IPS DF 6.9 (cell line): ENCODE measurements at places on chromosomes 1 and 21.
A peak's percentile ranks its signal among the peaks of the same experiment; 100 is the strongest.

DNA sequence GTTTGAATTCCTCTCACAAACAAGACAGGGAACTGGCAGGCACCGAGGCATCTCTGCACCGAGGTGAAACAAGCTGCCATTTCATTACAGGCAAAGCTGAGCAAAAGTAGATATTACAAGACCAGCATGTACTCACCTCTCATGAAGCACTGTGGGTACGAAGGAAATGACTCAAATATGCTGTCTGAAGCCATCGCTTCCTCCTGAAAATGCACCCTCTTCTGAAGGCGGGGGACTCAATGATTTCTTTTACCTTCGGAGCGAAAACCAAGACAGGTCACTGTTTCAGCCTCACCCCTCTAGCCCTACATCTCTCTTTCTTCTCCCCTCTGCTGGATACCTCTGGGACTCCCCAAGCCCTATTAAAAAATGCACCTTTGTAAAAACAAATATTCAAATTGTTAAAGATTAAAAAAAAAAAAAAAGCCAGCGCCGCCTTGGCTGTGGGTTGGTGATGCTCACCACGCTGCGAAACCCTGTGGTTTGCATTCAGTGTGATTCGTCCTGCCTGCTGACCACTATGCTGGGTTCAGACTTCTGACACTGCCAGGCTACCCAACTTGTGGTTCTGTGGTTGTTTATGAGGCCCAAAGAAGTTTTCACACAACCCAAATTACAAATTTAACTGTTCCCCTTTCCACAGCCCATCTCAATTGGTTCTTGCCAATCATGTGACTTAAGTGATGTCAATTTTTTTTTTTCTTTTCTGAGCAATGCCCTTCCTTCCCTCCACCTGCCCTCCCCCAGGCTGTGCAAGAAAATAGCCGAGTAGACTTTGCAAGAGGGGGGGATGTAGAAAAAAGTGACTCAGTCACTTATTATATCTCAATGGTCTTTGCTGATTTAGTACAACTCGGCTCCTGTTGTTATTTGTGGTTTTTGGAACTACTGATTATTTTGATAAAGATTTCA is at the start of gene RUNX1:
TSS of gene RUNX1 (minus strand) at position 597 of the 912 bp plus-strand sequence.
- no peaks in the 10 kb centered on the region for H3K36me3 ChIP-seq
- H3K27ac ChIP-seq: no peak within 1 kb of the TSS
- no peak within 1 kb of the TSS for H3K4me3 ChIP-seq
- H3K4me1 ChIP-seq: 0 out of 2 replicates have a peak, but pooled peaks cover 2% of the 10 kb centered on the region
- DNase-seq: no peak

DNA sequence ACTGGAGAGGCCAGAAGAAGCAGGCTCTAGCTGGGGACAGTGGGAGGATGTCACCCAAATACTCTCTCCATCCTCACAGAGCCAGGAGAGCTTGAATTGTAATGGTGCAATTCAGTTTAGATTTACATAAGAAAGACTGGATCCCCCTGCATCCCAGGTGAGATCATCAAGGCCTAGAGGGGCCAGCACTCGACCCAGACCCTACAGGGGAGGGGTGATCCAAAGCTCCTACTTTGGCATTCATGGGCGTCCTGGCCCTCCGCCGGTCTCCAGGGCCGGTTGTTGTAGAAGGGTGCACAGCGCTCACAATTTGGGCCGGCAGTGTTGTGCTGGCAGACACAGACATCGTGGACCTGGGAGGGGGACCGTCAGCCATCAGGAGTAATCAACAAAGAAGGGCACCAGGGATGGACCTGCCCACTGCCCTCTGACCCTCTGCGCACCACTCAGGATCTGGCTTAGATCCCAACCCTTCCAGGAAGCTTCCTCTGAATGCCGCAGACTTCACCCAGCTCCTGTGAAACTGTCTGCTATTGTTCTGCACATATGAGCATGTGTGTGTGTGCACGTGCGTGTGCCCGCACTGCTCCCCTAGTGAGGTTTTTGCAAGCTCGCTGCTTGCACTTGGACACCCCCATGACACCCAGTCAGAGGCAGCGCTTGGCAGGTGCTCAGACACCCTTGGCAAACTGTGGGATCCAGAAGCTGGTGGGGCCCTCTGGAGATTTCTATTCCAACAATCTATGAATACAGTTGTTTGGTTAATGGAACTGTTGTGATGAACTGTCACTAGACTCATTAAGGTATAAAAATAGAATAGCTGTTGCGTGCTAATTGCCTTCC is 21.6 kb downstream of the LAMB3 start:
- H3K4me1 ChIP-seq: peaks cover 6% of the 10 kb centered on the region
- no peaks in the 10 kb centered on the region for H3K27me3 ChIP-seq
- no peak for DNase-seq
- no peaks in the 10 kb centered on the region for H3K36me3 ChIP-seq
- H3K27ac ChIP-seq: no peak overlapping the region
- H3K4me3 ChIP-seq: no peak overlapping the region

DNA sequence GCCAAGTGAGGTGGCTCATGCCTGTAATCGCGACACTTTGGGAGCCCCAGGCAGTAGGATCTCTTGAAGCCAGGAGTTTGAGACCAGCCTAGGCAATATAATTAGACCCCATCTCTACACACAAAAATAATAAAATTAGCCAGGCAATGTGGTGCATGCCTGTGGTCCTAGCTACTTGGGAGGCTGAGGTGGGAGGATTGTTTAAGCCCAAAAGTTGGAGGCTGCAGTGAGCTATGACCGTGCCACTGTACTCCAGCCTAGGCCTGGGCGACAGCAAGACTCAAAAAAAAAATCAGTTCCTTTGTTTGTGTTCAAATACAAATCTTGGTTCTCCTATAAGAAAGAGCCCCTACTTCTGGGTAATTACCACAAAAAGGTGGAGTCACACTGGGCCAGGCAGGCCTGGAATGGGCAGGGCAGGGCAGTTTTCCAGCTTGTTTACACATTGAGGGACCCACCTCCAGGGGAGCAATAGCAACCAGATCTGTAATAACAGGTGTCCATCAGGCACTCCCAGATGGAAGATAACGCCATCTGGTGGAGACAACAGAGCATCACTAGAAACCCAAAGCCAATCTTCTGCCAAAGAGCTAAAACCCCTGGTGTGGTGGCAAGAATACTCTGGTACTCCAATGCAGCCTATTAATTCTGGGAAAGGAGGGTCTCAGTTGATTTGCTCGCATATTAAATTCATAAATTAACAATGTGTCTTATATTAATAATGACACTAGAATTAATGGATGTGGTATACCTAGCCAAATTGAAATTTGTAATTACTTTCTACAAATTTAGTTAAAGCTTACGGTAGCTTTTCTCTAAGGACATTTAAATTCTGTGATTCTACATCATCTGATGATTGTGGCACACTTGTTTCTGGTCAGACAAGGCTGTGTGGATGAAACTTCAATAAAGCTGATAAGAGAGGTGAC is 13.2 kb downstream of the PPP1R15B start:
- no peaks in the 10 kb centered on the region for H3K27me3 ChIP-seq
- peak; percentile 74 for DNase-seq
- no peaks in the 10 kb centered on the region for H3K36me3 ChIP-seq
- no peaks in the 10 kb centered on the region for H3K4me1 ChIP-seq
- H3K27ac ChIP-seq: no peak overlapping the region

GRCh38 chr1:204589409-204590038 is 73.3 kb downstream of the MDM4 start:
- H3K27me3 ChIP-seq: no peaks in the 10 kb centered on the region
- no peak overlapping the region for H3K27ac ChIP-seq
- H3K4me1 ChIP-seq: peaks cover 4% of the 10 kb centered on the region; the same call in 1 of the 2 replicates
- no peak for DNase-seq

DNA sequence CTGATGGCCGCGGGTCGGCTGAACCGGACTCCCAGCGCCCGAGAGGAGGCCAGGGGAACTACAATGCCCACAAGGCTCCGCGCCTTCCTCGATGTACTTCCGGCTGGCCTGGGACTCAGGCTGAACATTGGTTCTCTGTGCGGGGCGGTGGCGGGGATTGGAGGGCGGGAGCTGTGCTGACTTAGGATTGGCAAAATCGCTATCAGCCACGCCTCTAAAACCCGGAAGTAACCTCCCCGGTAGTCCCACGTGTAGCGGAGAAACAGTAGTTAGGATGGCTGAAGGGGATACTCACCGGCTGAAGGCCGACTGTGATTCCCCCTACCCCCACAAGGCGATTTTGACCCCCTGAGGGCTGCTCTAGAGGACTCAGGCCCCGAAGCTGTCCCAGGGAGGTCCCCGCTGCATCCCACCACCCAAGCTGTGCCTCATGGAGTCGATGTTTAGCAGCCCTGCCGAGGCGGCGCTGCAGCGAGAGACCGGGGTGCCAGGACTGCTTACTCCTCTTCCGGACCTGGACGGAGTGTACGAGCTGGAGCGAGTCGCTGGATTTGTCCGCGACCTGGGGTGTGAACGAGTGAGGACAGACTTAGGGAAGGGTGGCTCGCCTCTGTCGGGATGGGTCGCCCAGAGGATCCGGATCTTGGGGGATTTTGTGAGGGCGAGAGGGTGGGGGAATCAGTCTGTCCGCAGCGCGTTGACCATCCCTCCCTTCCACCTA is at the start of gene DPH2:
TSS of gene DPH2 (plus strand) at position 265 of the 721 bp plus-strand sequence. CDS start at position 431, 166 bp downstream.
- 0 out of 2 replicates have a peak, but pooled peaks cover 1% of the 10 kb centered on the region for H3K4me1 ChIP-seq
- DNase-seq: peak; percentile 98
- H3K36me3 ChIP-seq: peaks cover 8% of the 10 kb centered on the region
- no peaks in the 10 kb centered on the region for H3K27me3 ChIP-seq

GRCh38 chr1:28365864-28366263 is 3.7 kb upstream of the PHACTR4 start:
- no peak for DNase-seq
- H3K27me3 ChIP-seq: no peaks in the 10 kb centered on the region
- no peak overlapping the region for H3K4me3 ChIP-seq
- no peaks in the 10 kb centered on the region for H3K36me3 ChIP-seq

- no peak overlapping the region for H3K4me3 ChIP-seq
- no peak for DNase-seq
- H3K4me1 ChIP-seq: peaks cover 7% of the 10 kb centered on the region
- no peaks in the 10 kb centered on the region for H3K27me3 ChIP-seq
Measured at GRCh38 chr1:89918127-89918793, 76.7 kb upstream of the ZNF326 start.

GRCh38 chr21:31566064-31566463 is 93.4 kb upstream of the SOD1 start:
- H3K27ac ChIP-seq: no peak overlapping the region
- H3K4me1 ChIP-seq: no peaks in the 10 kb centered on the region
- no peak overlapping the region for H3K4me3 ChIP-seq
- H3K36me3 ChIP-seq: no peaks in the 10 kb centered on the region
- H3K27me3 ChIP-seq: no peaks in the 10 kb centered on the region
- DNase-seq: no peak

GRCh38 chr1:110554871-110555801 is 36.2 kb upstream of the KCNA10 start:
- peaks cover 1% of the 10 kb centered on the region; the same call in 1 of the 2 replicates for H3K4me1 ChIP-seq
- H3K27me3 ChIP-seq: peaks cover 13% of the 10 kb centered on the region; the same call in 1 of the 2 replicates
- no peak overlapping the region for H3K27ac ChIP-seq
- H3K4me3 ChIP-seq: peak overlapping the region; percentile 44; the same call in 1 of the 2 replicates
- no peaks in the 10 kb centered on the region for H3K36me3 ChIP-seq
